HFF-Myc (cell line): ENCODE measurements at places on chromosomes 11 and 22.
A peak's percentile ranks its signal among the peaks of the same experiment; 100 is the strongest.

DNA sequence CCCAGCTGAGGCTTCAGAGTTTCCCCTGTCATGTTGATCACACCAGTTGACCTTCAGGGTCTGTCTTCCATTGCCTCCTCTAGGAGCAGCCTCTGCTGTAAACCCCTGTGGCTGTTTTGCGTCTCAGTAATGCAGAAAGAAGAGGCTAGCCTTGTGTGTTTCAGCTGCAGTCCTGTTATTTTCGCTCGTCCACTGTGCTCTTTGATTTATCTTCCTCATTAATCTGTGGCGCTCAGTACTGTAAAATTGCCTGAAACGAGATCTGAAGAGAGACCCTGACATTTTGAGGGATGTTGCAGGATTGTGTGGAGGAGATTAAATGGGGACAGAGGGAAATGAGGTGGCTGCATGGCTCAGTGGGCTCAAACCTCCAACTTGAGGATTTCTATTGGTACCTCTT, 163.7 kb downstream of the DBX1 start:
- no peak for DNase-seq

- DNase-seq: no peak
Observed at GRCh38 chr11:66701432-66702240, 23.9 kb upstream of the RBM4B start.

DNA sequence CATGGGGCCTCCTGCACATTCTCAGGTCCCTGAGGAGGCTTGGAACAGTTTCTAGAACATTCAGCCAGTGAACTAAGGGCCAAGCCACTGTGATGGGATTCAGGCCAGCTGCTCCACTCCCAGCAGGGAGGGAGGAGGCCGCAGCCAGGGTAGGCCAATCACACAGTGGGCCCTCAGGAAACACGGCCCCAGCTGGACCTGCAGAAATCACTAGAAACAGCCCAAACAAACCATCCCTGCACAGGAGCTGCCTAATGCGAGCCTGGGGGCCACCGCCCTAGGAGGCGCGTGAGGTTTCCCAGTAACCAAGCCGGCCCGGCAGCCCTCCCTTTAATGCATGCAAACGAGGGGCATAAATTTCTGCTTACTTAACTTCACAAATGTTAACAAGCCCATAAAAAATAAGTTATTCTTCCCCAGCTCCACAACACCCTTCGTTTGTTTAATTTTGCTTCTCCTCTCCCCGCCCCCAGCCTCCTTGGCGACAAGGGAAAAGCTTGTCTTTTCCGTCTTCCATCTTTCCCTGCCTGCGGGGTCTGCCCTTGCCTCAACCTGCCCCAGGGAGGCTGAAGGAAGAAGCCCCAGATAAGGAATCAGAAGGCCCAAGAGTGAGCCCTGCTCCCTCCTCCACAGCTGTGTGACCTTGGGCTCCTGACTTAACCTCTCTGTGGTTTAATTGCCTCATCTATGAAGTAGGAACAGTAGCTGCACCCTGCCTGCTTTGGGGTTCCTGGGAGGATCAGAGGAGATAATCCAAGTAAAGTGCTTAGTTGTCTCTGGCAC, 25.7 kb downstream of the ELFN2 start:
- no peak for DNase-seq

DNA sequence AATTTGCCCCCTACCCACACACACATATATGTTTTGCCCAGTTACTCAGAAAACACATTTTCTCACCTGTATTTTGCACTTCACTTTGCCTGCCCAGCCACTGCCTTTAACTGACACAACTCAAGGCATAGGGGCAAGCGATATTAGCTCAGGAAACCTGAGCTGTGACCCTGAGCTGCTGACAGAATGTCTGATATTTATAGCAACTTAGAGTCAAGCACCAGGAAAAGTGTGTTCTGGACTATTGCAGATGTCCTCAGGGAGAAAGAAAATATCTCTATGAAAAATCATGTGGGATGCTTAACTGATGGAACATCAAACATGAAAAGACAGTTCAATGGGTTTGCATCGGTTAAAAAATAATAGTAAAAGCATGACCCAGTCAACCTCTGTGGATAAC, 63.9 kb upstream of the SLC35C1 start:
- no peak for DNase-seq

- DNase-seq: no peak
Observed at GRCh38 chr11:91243051-91243450, 981.6 kb upstream of the FAT3 start.

- no peak for DNase-seq
Observed at GRCh38 chr22:27206374-27207133, 549.2 kb downstream of the MIAT start.

DNA sequence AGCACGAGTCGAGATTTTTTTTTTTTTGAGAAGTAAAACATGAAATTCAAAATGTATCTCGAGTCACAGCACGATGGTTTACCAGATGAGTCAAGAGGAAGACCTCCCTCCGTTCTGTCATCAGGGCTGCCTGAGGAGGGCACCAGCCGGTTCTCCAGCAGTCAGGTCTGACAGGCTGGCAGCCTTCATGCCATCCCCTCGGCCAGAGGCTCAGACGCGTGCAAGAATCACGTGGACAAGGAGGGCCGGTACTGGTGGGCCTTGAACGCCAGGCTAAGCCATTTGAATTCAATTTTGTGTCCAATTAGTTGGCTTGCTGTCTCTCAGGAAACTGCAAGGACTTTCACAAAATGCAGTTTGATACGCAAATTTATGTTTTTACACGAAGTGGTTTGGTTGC, 1412.2 kb downstream of the BRD1 start:
- DNase-seq: no peak

GRCh38 chr11:111128076-111128870, 117.3 kb upstream of the POU2AF2 start:
- no peak for DNase-seq

GRCh38 chr22:24541681-24542515, 13.0 kb downstream of the GUCD1 start:
- DNase-seq: no peak

- DNase-seq: no peak
Observed at GRCh38 chr11:13008625-13009475, at the start of gene RASSF10. RASSF10 (plus strand) TSS chr11:13009316; CDS start chr11:13009577, 261 bp downstream.

- no peak for DNase-seq
Observed at GRCh38 chr22:35631597-35631996, 14.5 kb upstream of the MB start.

- DNase-seq: no peak
Observed at GRCh38 chr11:97764605-97765004, 1256.1 kb upstream of the CNTN5 start.

- no peak for DNase-seq
Observed at GRCh38 chr11:9716275-9717039, 52.6 kb downstream of the SWAP70 start.

DNA sequence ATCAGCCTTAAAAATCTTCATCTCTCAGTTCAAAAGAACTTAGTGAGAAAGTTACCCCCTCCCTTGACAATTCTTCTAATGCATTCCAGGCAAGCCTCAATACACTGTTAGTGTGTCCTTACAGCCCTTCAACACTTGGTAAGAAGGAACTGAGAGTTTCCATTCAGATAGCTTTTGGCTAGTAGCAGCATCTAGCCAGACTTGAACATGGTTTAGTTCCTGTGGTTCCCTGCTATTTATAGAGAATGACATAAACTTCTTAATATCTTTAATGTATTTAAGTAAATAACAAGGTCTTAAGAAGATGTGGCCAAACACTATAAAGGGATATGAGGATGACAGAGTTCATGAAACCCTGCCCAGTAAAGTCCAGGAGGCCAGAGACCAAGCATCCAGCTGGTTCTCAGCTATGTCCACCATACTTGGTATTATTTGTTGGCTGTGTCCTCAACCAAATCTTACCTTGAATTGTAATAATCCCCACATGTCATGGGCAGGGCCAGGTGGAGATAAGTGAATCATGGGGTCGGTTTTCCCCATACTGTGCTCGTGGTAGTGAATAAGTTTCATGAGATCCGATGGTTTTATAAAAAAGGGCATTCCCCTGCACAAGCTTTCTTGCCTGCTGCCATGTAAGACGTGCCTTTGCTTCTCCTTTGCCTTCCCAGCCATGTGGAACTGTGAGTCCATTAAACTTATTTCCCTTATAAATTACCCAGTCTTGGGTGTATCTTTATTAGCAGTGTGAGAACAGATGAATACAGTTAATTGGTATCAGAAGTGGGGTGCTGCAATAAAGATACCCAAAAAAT, 132.4 kb downstream of the LARGE1 start:
- no peak for DNase-seq

GRCh38 chr11:10233581-10233980, 60.4 kb downstream of the SBF2 start:
- DNase-seq: peak; percentile 10

- no peak for DNase-seq
Observed at GRCh38 chr11:8230178-8230859, 33.4 kb downstream of the LMO1 start.
